A549 treated with ZK216348 at 1 μM for 4 hours (cell line): ENCODE measurements at places on chromosomes 2 and 18. TPM values are rescaled to one million over a fixed set of nuclear protein-coding genes. Genes with fewer than 3 reads are reported as not detected.

CTAGE1 gene
- total RNA-seq, result not detected in 5 replicates

DYSF gene
- 0.61 to 0.91 TPM (median 0.75 TPM) in 5 replicates for total RNA-seq

NEU4 gene
- 0.19 to 0.41 TPM (median 0.23 TPM) in 5 replicates for total RNA-seq

C2orf81 gene
- 2.1 to 3.7 TPM (median 3.0 TPM) in 5 replicates for total RNA-seq

SGPP2 gene
- total RNA-seq, result 0.24 to 0.46 TPM (median 0.38 TPM) in 5 replicates

CD226 gene
- total RNA-seq, result 0.07 to 0.19 TPM (median 0.17 TPM) in 4 of 5 replicates, not detected in the other

SKOR2 gene
- total RNA-seq, result not detected in 5 replicates

ACKR3 gene
- 12.0 to 26.8 TPM (median 19.4 TPM) in 5 replicates for total RNA-seq

ADD2 gene
- total RNA-seq, result 21.3 to 31.7 TPM (median 25.0 TPM) in 5 replicates

CAPG gene
- total RNA-seq, result 79.5 to 121 TPM (median 96.2 TPM) in 5 replicates

PDE11A gene
- total RNA-seq, result 0.25 to 1.2 TPM (median 0.46 TPM) in 5 replicates

SLC9A4 gene
- total RNA-seq, result not detected in 5 replicates
